ENCODE measurements at places on chromosomes 3 and 15. TPM values are rescaled to one million over a fixed set of nuclear protein-coding genes. Genes with fewer than 3 reads are reported as not detected.

The SPATA12 gene
- polyA plus RNA-seq, result 0.26 TPM

The SLC9C1 gene
- polyA plus RNA-seq, result not detected

The PLCD1 gene
- polyA plus RNA-seq, result 85.9 TPM

The KLHL6 gene
- polyA plus RNA-seq, result 10.3 TPM

The ZBTB11 gene
- 3.0 TPM for polyA plus RNA-seq

The GOLGA6D gene
- not detected for polyA plus RNA-seq

The LMAN1L gene
- not detected for polyA plus RNA-seq

The APH1B gene
- polyA plus RNA-seq, result 6.9 TPM

The MNS1 gene
- 1.2 TPM for polyA plus RNA-seq

The ATP8B4 gene
- 1.8 TPM for polyA plus RNA-seq

The OR5K2 gene
- not detected for polyA plus RNA-seq

The MOBP gene
- not detected for polyA plus RNA-seq

The PPP1R14D gene
- polyA plus RNA-seq, result 212 TPM

The SPESP1 gene
- not detected for polyA plus RNA-seq

The GJD2 gene
- polyA plus RNA-seq, result not detected

The TNIK gene
- 7.2 TPM for polyA plus RNA-seq

The LRCH3 gene
- polyA plus RNA-seq, result 4.8 TPM

The PLSCR5 gene
- polyA plus RNA-seq, result not detected

The CD200R1 gene
- 0.60 TPM for polyA plus RNA-seq

The ATP13A4 gene
- not detected for polyA plus RNA-seq

The LRRC2 gene
- polyA plus RNA-seq, result 0.46 TPM

The CPLX3 gene
- not detected for polyA plus RNA-seq

The SKOR1 gene
- 0.25 TPM for polyA plus RNA-seq

The SLC2A2 gene
- not detected for polyA plus RNA-seq

The PLS1 gene
- 123 TPM for polyA plus RNA-seq

The LTF gene
- polyA plus RNA-seq, result not detected

The ACTRT3 gene
- 1.2 TPM for polyA plus RNA-seq

The CCR5 gene
- polyA plus RNA-seq, result 0.60 TPM

The CYP19A1 gene
- 0.10 TPM for polyA plus RNA-seq

The LRRC3B gene
- polyA plus RNA-seq, result not detected

The NMNAT3 gene
- 3.4 TPM for polyA plus RNA-seq

The FETUB gene
- polyA plus RNA-seq, result not detected

The AP4E1 gene
- polyA plus RNA-seq, result 3.2 TPM

The SLC30A4 gene
- polyA plus RNA-seq, result 3.6 TPM

The LDHAL6B gene
- not detected for polyA plus RNA-seq

The TICRR gene
- polyA plus RNA-seq, result 3.5 TPM

The CLDN18 gene
- polyA plus RNA-seq, result 0.10 TPM

The AP2M1 gene
- 226 TPM for polyA plus RNA-seq

The CYP1A2 gene
- not detected for polyA plus RNA-seq

The VPS33B gene
- polyA plus RNA-seq, result 13.2 TPM

The KBTBD12 gene
- 1.3 TPM for polyA plus RNA-seq
